Fibroblast of upper back skin (primary cell): ENCODE measurements at places on chromosomes 11 and 22.

- no peak for DNase-seq
Measured at GRCh38 chr11:122666743-122667142, 11.2 kb downstream of the UBASH3B start.

DNA sequence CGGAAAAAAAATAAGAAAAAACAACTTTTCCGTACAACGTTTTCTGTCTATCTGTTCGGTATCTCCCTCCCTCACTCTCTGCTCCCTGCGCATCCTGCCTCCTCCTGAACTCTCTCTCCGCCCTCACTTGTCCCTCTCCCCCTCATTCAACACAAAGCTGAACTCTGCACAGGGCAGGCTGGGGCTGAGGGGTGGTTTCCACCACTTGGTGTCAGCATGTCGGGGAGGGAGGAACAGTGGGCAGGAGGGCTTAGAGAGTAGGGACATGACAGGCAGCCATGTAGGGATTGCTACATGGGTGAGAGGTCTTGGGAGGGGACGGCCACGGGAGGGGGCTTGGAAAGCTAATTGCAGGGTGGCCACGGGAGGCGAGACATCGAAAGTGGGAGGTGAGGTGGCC, 17.6 kb downstream of the SLC22A12 start:
- no peak for DNase-seq

GRCh38 chr22:42074132-42074811, at the start of gene PHETA2:
TSS of gene PHETA2 (plus strand) at chr22:42074248. CDS start at chr22:42077294, 3,046 bp downstream.
- peak; percentile 54 for DNase-seq

DNA sequence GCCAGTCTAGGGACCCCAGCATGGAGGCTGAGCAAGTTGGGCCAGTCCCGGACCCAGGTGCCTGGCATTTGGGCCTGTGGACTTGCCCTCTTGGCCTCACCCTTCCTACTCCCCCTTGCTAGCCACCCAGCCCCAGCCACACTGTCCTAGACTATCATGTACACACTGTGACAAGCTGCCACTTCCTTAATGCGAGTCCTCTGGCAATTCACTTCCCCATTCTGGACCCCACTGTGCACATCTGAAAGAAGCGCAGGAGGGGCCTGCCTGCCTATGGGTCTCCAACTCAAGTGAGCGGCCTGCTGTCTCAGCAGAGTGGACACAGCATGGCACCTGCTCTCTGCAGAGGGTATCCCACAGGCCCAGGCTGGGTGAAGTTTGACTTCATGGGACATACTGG, 68.5 kb upstream of the LMO1 start:
- DNase-seq, result no peak

DNA sequence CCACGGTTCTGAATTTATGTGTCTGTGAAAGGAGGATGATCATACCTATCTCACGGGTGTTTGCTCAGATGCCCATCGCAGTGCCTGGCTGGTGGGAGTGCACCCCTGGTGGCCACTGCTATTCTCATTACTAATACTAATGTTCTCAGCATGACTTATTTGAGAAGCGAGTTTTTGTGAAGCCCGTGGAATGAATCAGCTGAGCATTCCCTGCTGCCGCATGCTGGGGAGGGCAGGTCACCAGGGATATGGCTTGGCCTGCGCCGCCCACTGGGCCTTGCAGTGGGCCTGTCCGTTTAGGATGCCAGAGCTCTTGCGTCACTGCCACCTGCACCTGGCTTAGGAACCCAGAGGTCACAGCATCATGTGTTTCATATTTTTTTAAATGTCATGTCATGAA, 16.9 kb downstream of the CTTN start:
- peak; percentile 86 for DNase-seq

DNA sequence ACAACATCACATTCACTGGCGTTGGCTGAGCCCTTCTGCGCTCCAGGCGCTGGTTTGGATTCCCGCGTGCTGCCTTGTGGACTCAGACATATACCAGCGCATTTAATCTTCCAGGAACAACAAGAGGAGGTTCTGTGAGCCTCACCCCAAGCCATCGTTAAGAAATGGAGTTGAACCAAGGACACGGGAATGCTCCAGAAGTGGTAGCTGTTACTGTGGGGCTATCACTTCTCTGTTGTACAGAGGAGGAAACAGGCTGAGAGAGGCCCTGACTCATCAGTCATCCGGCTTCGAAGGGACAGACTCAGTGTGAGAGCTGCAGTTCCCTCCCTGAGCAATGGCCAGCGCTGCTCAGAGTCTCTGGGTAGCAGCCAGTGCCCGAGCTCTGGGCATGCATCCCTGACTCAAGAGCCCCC, 291.3 kb downstream of the TBC1D22A start:
- DNase-seq, result peak; percentile 74

DNA sequence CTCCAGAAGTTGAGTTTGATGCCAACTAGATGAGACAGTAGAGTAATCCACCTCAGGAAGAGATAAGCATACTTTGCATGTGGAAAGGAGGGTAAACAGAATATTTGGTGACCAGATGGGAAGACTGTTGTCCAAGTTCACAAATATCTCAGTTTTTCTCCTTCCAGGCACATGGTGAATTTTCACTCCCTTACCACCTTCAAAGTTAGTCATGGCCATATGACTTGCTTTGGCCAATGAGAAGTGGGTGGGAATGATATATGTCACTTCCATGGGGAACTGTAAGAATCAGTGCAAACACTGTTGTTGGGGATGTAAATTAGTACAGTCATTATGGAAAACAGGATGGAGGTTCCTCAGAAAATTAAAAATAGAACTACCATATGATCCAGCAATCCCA, 105.8 kb downstream of the SPATA19 start:
- no peak for DNase-seq

DNA sequence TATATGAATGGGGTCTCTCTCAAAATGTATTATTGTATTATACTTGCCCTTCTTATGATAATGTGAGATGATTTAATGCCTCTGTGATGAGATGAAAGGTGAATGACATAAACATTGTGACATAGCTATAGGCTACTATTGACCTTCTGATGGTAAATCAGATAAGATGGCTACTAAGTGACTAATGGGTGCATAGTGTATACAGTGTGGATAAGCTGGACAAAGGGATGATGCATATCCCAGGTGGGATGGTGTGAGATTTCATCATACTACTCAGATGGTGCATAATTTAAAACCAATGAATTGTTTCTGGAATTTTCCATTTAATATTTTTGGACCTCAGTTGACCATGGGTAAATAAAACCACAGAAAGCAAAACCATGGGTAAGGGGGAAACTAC, 243.5 kb downstream of the SBF2 start:
- peak; percentile 50 for DNase-seq

GRCh38 chr22:24271386-24271854, 789 bp downstream of the SPECC1L start:
- DNase-seq, result no peak

DNA sequence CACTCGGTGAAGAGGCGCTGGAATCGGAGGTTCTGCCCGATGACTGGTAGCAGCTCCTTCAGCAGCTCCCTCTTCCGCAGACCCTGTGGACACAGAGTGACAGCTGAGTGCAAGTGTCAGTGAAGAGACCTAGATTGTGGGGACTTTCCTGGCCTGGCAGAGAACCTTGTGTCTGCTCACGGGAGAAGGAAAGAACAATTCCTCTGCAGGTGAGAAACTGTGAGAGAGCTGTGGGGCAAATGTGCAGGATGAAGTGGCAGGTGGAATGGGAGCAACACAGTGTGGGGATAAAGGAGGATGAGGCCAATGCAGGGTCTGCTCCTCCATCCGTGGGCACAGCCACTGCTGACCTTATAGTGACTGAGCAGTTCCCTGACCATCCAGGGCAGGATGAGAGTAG, 40.0 kb upstream of the CLTCL1 start:
- no peak for DNase-seq

DNA sequence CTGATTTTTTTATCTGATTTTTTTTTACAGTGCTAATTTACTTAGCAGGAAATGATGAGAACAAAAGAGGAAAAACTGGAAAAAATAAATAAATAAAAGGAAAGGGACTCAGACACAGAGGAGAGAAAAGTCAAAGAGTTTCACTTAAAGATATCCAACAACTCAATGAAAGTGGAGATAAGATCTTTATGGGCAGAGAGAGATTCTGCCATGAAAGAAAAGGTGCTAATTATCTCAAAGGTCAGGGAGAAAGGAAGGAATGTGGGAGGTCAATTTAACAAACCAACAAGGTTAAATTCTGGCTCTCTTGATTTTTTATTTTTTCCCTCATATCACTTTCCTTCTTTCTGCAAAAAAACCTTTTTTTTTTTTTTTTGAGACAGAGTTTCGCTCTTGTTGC, 86.0 kb downstream of the DENND5A start:
- DNase-seq, result no peak

- no peak for DNase-seq
Measured at GRCh38 chr11:9625162-9625561, 38.7 kb upstream of the SWAP70 start.

GRCh38 chr11:3685923-3686322, 14.7 kb upstream of the CHRNA10 start:
- DNase-seq, result no peak

DNA sequence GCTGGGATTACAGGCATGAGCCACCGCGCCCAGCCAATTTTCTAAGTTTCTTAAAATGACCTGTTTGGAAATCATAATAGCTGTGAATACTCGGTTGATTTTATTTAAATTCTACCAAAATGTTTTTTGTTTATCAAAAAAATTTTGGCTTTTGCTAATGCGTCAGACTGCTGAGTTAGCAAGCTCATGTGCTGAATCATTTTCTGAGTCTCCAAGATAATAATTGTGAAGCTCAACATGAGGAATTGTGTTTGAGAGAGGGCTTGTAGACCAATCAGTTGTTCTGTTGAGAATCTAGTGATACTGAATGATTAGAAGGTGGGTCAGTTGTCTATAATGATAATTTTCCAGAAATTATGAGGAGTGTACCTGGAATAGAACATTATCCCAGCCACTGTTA, 15.9 kb downstream of the RNF214 start:
- no peak for DNase-seq

DNA sequence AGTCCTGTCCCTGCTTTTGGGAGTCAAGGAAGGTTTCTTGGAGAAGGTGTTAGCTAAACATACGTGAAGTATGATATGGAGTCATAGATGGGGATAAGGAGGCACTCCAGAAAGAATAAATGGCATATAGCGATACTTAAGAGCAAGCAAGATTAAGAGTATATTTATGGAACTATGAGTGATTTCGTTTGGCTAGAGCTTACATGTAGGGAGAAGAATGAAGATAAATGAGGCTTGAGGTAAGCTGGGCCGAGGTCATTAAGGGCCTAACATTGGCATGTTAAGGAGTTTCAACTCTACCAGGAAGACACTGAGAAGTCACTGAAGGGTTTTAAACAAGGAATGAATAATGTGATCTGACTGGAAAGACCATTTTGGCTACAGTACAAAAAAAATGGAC, 33.3 kb downstream of the EIF3M start:
- DNase-seq, result no peak

DNA sequence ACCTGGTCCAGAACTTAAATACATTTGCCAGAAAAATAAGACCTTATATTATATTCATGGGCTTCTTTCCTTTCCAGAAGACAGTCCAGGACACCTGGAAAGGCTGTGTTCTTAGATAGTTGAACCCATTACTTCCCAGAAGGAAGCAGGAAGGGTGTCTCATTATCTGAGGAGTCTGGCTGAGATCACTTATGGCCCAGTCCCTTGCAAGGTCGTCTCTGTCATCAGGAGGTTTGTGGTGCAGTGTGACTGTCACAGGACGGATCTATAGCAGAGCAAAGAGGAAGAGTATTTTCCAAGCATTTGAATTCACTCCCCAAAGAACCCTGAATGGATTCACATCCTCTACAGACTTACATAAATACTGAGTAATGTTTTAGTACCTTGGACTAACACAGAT, 270.7 kb upstream of the MTNR1B start:
- no peak for DNase-seq

DNA sequence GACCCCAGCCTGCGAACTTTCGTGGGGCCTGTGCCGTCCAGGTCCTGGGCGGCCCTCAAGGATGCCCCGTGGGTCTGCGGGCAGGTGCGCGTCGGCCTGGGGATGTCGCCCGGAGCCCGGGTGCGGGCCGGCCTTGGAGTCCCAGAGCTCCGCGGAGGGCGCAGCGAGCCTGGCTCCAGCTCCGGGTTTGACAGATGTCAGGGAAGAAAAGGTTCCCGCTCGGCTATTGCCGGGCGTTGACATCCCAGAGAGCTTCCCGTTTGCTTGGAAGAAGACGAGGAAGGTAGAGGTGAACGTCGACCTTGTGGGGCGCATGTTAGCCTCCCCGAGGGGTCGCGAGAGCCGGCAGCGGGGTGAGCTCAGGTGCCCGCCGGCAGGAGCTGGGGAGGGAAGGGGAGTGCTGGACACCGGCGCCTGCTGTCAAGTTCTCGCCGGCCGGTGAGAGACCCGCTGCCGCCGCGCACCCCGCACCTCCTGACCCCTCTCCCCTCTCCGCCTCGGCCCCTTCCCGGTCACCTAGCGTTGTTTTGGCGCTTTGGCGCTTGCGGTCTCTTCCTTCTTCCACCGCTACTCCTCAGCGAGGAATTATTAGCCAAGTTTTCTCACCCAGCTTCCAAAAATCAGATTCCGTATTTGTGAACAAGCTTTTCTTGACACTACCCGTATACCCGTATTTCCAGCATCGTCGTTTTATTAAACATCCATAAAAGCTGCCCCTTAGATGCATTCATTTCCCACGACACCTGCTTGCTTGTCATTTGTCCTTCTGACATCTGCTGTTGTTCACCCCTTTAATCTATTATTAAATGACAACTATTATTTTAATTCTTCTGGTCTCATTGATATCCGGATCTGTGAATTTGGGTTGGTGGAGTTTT, 1.3 kb downstream of the BMAL1 start:
- DNase-seq, result no peak

- no peak for DNase-seq
Measured at GRCh38 chr11:84681456-84681855, 945.7 kb downstream of the DLG2 start.

GRCh38 chr11:20238712-20239111, 78.4 kb upstream of the DBX1 start:
- no peak for DNase-seq

DNA sequence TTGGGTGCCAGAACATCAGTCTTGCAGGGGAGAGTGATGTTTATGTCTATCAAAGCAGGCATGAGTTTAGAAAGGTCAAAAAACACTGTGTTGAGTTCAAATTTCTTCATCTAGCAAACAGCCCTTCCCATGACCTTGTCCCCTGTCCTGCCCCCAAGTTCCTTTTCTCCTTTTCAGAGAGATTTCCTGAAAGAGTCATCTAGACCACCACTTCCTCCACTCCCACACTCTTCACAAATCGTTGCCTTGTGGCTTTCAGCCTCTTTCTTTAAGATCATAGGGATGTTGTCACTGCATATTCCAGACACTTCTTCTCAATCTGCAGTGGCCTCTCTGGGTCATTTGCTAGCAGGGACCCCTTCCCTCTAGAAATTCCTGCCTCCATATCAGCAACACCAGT, 290.5 kb downstream of the TENM4 start:
- no peak for DNase-seq

- DNase-seq, result no peak
Measured at GRCh38 chr11:117282956-117283355, 8.2 kb upstream of the BACE1-AS start.
